Effector CD4-positive, alpha-beta T cell (primary cell): ENCODE measurements at places on chromosomes 7 and 10.

GRCh38 chr10:69317175-69317604 is 38.9 kb downstream of the HK1 start:
- DNase-seq = no peak

- DNase-seq = no peak
These were observed 128.5 kb upstream of the STEAP1 start for GRCh38 chr7:90025771-90026170.

- DNase-seq = no peak
These were observed 204.4 kb downstream of the DIP2C start for GRCh38 chr10:484925-485661.

DNA sequence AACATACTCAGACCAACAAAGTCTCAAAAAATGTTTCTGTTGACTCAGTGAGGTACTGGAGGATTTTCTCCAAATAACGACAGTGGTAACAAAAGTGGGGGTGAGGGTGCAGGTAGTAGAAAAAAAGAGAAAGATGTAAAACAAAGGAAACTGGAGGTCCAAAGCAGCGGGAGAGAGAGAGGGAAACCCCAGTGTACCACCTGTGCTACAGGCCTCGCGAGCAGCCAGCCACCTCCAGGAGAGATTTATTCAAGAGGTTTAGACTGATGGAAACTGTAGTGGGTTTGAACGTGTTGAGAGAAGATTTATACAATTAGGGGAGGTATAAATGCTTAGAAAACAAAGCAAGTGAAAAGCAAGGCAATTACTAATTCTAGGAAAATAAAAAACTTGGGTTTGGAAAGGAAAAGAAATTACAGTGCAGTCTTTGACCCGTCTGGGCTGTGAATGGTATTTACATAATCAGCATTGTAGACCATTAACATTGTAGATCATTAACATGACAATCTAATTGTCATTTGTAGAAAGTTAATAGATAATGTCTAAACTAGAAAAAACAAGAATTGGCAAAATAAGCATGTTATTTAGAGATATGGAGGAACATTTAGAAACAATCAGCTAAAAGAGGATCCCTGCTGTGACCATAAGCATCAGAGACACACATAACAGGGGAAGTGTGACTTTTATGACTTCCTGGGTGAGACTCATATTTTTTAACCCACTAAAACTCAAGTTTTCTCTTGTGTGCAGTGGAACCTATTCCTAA is 180.0 kb downstream of the RELN start:
- no peak for DNase-seq

GRCh38 chr7:35820858-35821257 is 20.0 kb downstream of the SEPTIN7 start:
- DNase-seq = no peak

- no peak for DNase-seq
These were observed 6.6 kb downstream of the CUBN start for GRCh38 chr10:17122726-17123661.

- no peak for DNase-seq
These were observed 132.1 kb upstream of the CDK6 start for GRCh38 chr7:92968502-92968901.

GRCh38 chr7:88226886-88227516 is 7.2 kb upstream of the SRI start:
- no peak for DNase-seq

GRCh38 chr7:107920048-107920772 is 29.2 kb downstream of the DLD start:
- no peak for DNase-seq

DNA sequence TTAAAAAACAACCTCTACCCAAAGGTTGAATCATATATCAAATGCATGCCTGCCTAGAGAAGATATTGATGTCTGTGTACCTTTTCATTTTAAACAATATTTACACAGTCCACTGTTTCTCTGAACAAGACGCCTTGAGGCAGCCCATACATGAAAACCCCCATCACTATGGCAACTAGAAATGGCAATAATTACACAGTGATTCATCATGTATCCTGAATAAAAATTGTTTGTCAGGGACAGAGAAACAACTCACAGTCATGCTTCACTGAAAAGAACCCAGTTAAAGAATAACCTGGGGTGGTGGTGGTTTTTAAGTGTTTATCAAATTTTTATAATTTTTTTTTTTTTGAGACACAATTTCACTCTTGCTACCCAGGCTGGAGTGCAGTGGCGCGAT is 19.7 kb downstream of the DNAJC12 start:
- no peak for DNase-seq

DNA sequence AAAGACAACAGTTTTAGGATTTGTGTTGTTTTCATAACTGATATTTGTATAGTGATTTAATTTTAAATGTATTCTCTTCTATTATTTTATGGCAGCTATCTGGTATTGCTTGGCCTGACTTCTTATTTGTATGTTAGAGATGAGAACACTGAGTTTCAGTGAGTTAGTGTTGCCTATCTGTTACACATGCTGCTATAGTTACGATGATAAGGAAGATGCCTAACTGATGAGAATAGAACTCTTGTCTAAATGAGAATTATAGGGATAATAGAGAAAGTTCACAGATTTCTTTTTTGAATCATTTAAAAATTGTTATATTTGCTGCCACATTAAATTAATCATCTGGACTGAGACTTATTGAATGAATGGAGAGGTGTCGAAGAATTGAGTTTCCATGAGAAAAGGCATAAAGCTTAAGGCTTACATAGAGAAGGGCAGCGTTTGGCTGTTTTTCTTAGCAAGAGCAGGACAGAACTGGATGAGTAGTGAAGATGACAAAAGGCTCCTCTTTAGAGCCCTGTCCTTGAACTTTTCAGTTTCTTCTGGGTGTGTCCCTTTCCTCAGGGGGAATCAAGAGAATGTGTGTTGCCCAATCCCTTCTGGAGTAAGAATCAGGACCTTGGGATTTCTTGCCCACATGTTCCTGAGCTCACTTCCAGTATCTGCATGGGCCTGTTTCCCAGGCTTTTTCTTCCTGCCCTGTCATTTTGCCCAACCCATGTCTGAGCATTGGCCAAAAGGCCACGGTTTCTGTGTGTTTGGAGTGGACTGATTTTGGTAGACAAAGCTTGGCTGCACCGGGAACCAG is 195.6 kb upstream of the CSTF2T start:
- no peak for DNase-seq

GRCh38 chr10:14758994-14759664 is 15.6 kb downstream of the FAM107B start:
- no peak for DNase-seq

DNA sequence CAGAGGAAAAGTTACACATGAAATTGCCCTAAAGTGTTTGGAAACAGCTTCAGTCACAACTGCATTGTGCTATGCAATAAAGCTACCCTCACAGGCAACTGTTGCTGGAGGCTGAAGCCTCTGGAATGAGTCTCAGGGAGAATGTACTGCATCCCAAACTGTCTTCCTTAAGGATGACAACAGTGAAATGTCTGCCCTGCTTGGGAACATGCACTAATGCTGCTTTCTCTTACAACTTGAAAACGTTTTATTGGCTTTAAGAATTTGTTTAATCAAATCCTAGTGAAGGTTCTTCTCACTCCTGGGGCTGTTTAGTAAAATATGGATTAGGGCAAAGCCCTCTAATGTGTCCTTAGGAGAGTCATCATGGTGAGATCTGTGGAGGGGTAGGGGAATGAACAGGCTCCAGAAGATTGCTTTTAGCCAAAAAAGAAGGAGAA is 215.4 kb downstream of the TWIST1 start:
- DNase-seq = no peak

- no peak for DNase-seq
These were observed 5.6 kb downstream of the ADGRA1 start for GRCh38 chr10:133093291-133093690.

DNA sequence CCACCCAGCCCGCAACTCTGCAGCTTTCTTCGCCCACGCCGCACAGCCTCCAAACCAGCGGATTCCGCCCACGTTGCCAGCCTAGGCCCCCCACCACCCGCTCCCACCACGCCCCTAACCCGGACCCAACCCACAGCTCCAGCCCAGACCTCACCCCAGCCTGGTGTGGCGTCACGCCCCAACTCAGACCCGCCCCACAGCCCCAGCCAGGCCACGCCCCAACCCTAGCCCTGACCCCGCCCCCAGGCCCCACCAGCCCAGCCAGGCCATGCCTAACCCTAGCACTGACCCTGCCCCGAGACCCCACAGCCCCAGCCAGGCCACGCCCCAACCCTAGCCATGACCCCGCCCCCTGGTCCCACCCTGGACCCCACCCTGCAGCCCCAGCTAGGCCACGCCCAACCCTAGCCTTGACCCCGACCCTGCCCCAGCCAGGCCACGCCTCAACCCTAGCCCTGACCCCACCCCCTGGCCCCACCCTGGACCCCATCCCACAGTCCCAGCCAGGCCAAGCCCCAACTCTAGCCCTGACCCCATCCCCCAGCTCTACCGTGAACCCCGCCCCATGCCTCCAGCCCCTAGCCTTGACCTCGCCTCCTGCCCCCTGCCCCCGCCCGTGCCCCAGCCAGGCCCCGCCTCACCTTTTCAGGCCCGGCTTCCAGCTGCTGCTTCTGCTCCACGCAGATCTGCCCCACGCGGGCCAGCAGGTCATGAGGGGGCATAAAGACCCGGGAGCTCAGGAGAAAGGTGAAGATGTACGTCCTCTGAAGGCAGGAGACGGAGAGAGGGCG is 64.0 kb downstream of the RASGEF1A start:
- peak; percentile 17 for DNase-seq

- DNase-seq = no peak
These were observed 94.4 kb upstream of the KIF5B start for GRCh38 chr10:32150532-32151101.
